ENCODE measurements at places on chromosomes 11 and 22.

DNA sequence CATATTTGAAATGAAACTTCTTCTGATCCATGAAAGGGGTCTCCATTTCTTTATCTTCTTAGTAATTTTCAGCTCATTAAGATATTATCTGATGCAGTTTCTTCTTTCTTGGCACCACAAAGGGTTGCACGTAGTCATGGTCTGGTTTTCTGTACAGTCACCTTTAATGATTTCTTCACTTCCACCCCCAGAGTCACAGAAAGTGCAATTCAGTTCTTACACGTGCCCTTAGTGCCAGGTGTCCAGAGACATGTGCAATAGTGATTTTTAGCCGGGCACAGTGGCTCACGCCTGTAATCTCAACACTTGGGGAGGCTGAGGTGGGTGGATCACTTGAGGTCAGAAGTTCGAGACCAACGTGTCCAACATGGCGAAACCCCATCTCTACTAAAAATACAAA lies 202.8 kb upstream of the MTNR1B start:
- DNase-seq, result peak; percentile 83

DNA sequence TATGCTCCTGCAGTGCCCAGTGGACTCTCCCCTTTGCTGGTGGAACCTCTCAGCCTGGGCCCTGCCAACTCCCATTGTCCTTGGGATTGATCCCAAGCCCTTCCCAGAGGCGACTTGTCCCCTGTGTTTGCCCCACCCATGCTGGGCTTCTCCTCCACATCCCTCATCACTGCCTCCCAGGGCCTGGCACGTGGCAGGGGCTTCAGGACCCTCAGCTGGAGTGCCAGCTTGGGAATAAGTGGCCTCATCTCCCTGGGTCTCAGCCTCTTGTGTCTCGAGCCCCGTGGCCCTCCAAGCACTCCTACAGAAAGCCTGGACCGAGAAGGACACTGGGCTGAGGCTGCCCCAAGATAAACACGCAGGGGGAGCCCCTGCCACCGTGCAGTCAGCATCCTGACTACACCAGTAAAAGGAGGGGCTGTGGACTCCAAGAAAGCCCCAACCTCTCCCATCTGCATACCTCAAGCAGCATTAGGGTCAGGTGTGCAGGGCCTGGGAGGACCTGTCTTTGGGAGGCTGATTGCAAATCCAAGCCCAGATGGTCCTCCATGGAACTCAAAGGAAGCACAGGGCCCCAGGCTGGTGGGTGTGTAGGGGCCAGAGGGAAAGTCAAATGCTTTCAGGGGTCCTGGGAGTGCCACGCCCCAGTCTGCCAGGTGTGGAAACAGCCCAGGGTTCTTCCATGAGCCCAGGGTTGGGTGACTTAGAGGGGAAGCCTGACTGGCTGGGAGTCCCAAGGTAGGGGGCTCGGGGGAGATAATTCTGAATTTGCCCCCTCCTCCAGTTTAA lies 9.5 kb upstream of the GNAZ start:
- DNase-seq, result no peak

DNA sequence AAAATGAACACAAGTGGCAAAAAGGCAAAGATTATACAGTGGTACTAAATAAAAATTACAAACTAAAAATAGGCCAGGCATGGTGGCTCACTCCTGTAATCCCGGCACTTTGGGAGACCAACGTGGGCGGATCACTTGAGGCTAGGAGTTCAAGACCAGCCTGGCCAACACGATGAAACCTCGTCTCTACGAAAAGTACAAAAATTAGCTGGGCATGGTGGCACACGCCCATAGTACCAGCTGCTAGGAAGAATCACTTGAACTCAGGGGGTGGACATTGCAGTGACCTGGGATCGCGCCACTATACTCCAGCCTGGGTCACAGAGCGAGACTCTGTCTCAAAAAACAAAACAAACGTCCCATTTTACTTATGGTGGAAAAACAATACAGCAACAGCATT lies 24.5 kb downstream of the ZNF280B start:
- DNase-seq, result no peak

- DNase-seq, result no peak
Observed at GRCh38 chr22:50197856-50198623, 2.8 kb upstream of the SELENOO start.

DNA sequence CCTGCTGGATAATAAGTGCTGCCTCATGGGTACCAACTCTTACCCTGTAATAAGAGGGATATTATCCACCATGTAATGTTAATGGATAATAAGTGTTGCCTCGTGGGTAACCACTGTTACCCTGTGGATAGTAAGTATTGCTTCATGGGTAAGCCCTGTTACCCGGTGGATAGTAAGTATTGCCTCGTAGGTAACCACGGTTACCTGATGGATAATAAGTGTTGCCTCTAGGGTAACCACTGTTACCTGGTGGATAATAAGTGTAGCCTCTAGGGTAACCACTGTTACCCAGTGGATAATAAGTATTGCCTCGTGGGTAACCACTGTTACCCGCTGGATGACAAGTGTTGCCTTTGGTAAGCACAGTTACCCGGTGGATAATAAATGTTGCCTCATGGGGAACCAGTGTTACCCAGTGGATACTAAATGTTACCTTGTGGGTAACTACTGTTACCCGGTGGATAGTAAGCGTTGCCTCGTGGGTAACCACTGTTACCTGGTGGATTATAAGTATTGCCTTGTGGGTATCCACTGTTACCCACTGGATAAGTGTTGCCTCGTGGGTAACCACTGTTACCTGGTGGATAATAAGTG lies 18.6 kb upstream of the NXPE4 start:
- no peak for DNase-seq

GRCh38 chr22:29654420-29654819 lies 51.0 kb downstream of the NF2 start:
- no peak for DNase-seq
